ENCODE measurements at places on chromosomes 1 and 21.

- DNase-seq = no peak
Observed at GRCh38 chr1:89552471-89553081, 27.9 kb downstream of the LRRC8B start.

GRCh38 chr1:32538887-32539583, at the start of gene ZBTB8A:
Gene ZBTB8A, plus strand, starts transcription at chr1:32539427. Its CDS starts 53,505 bp downstream, at chr1:32592932.
- no peak for DNase-seq

- DNase-seq = no peak
Observed at GRCh38 chr1:29338908-29339575, 102.7 kb downstream of the PTPRU start.

- DNase-seq = no peak
Observed at GRCh38 chr1:54335755-54336108, 70.5 kb downstream of the SSBP3 start.

GRCh38 chr1:211261229-211261628, 2.1 kb downstream of the RCOR3 start:
- DNase-seq = no peak

DNA sequence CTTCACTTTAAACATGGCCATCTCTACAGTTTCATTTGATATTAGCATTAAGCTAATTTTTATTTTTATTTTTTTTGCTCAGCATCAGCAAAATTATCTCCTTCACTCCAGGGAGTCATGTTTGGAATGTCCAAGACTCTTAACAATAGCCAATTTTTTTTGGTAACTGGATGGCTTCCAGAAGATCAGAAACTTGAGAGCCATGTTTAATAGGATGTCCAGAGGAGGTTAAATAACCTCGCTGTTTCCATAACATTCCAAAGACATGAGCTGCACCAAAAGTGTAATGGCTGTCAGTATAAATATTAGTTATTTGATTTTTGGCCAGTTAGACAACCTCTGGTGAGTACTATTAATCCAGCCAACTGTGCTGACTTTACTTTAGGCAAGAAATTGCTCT, 80.7 kb downstream of the DNTTIP2 start:
- DNase-seq = no peak

DNA sequence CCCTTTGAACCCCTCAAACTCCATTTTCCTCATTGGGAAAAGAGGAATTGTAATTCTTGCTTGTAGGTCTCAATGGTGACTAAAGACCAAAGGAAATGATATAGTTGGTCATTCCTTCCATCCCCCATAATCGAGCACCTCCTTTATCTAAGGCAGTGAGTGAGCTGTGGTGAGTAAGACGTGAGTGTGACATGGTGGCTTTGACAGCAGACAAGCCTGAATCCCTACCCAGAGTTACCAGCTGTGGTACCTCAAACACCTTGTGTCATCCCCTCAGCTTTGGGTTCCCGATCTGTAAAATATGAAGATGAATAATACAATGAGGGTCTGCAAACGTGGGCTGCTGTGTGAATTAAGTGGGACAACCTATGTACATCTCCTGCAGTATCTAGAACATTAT, 8.4 kb downstream of the TRAF5 start:
- DNase-seq = no peak

DNA sequence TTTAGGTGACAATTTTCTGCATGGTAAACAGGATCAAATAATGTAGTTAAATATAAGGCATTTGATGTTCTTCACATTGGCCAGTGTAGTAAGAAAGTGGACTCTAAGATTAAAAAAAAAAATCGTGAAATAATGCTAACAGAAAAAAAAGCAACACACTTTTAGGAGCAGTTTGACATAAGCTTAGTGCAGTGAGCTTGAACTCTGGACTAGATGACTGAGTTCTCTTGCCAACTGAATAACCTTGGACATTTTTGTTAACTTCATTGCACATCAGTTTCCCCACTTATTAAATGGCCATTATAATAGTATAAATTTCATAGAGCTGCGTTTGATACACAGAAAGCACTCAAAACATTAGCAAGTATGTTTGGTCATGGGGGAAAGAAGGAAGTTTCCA, 649.3 kb upstream of the ADGRL4 start:
- DNase-seq = no peak

DNA sequence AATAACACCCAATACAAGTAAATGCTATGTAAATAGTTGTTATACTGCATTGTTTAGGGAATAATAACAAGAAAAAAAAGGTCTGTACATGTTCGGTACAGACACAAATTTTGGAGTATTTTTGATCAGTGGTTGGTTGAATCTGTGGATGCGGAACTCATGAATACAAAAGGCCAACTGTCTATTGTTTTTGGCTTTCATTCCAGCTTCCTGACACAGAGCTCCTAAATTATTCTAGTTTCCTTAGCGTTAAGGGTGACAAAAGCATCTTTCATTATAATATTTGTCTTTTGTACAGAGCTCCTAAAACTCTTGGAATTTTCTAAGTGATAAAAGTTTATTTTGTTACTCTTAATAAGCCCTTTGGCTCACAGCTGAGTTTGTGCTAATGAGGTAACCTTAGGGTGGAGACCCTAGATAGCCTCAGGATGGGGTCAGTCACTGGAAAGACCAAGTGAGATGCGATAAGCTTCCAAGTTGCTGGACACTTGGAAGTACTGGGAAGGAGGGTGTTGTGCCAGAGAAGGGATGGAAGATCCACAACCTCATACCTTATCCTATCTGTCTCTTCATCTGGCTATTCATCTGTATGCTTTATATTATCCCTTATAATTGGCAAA, 57.4 kb upstream of the PRRC2C start:
- no peak for DNase-seq

DNA sequence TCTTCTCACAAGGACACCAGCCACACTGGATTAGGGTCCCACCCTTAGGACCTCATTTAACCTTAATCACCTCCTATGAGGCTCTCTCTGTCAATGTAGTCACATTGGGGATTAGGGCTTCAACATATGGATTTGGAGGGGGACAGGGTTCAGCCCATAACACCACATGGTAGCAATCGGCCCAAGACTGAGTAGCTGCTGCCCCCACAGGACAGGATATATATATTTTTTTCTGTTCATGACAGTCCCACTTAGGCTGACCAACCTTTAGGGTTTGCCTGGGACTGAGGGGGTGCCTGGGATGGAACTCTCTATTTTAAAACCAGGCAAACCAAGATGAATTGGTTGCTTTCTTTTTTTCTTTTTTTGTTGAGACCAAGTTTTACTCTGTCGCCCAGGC, 8.2 kb upstream of the ACTL8 start:
- DNase-seq = no peak

- no peak for DNase-seq
Observed at GRCh38 chr1:68107771-68108170, 57.3 kb upstream of the DIRAS3 start.

- no peak for DNase-seq
Observed at GRCh38 chr1:178933709-178934490, 63.0 kb upstream of the ANGPTL1 start.

DNA sequence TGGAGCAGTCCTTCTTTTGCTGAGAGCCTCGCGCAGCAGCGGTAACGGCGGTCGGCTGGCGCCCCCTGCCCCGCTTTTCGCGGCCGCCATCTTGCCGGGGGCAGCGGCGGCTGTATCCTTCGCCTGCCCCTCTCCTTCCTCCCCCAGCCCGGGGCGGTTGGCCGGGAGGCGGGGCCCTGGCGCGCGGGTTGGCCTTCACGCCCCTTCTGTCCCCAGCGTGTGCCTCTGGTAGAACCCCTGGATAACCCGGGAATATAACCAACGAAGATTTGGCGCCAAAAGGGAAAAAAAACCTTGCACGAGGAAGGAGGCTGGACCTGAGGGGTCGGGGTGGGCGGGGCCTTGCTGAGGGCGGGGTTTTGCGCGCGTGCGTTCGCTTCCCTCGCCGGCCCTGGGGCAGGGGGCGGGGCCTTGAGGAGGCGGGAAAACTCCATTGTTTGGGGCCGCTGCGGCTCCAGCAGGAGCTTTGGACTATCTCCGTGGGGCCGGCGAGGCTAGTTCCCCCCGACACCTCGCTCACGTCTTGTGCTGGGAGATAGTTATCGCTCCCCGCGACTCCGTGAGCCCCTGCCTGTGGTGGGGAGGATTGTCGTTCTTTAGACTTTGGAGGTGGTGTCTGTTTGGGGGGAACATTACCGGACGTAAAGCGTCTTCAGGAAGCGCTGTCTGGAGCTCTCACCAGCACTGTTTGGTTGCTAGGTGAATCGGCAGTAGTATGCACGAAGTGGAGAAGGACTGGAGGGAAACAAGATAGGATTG, 689 bp downstream of the NASP start:
- DNase-seq = peak; percentile 70

- no peak for DNase-seq
Observed at GRCh38 chr1:14334336-14335176, 263.9 kb upstream of the KAZN start.

GRCh38 chr21:21045518-21045917, 47.3 kb downstream of the NCAM2 start:
- no peak for DNase-seq

DNA sequence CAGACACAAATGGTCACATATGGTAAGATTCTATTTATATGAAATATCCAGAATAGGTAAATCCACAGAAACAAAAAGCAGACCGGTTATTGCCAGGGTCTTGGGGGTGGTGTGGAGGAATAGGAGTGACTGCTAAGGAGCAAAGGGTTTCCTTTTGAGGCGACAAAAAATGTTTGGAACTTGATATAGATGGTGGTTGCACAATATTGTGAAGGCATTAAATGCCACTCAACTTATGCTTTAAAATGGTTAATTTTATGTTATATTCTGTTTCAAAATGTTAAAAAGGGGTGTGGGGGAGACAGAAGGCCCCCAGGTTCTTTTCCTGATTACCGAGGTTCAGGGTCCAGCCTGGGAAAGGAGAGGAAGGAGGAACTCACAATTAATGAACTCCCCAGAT, 304.4 kb downstream of the RRAGC start:
- DNase-seq = no peak

DNA sequence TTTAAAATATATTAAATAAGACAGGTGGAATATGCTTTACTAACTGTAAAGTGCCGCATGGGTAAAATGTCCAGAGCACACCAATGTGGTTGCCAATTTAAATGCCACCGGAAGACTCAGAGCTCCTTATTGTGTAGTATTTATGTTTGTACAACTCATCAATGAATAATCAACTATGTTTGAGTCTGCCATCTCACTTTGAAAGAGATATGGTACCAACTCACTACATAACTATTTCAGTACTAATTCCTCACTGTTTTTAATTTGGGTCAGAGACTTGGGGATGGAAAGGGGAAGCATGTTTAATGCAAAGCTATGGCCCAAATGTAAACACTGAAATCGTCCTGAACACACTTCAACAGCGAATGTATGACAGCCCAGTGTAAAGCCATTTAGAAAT, 144.8 kb downstream of the NR5A2 start:
- no peak for DNase-seq

GRCh38 chr1:221874285-221875003, 132.6 kb upstream of the DUSP10 start:
- no peak for DNase-seq

DNA sequence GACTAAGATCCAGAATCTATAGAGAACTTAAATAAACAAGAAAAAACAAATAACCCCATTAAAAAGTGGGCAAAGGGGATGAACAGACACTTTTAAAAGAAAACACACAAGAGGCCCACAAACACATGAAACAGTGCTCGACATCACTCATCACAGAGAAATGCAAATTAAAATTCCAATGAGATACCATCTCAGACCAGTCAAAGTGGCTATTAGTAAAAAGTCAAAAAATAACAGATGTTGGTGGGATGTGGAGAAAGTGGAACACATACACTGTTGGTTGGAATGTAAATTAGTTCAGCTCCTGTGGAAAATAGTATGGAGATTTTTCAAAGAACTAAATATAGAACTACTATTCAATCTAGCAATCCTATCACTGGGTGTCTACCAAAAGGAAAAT, 143.1 kb downstream of the IFI44 start:
- no peak for DNase-seq

DNA sequence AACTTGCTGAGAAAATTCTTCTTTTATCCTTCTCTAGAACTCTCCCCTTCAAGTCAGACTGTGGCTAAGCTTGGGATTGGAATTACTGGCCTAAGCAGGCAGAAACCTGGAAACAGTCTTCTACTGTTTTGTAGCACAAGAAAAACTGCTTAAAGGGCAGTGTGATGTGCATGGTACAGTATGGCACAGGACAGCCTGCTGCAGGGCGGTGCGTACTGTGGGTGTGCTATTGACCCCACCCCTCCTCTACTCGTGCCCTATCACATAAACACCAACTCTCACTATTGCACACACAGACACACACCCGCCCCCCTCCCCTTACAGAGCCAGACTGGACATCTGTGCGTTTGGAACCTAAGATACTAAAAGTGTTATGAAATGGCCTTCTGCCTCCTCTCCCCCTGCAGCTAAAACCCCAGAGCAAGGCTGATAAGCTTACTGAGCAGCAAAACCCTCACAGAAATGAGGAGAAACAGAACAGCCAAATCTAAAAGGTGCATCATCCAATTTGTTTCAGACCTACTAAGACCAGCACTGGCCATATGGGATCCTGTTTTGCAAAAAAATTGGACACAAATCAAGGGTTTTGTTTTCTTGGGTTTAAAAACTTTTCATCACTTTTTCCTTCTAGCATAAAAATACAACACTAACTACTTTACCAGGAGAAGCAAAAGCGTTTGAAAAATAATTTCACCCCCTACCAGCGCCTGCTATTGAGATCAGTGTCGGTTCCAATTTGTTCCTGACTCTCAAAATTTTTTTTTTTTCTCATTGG, 355.8 kb upstream of the LYPLAL1 start:
- no peak for DNase-seq

GRCh38 chr1:228045405-228045804, 37.1 kb upstream of the ARF1 start:
- no peak for DNase-seq

All from stimulated activated CD8-positive, alpha-beta memory T cell treated with anti-CD3 and anti-CD28 coated beads, Interleukin-7, amount 100 ng/mL, for 1 hour (primary cell).